ENCODE measurements at places on chromosomes 4 and X.

GRCh38 chr4:82569727-82570126 lies 7.9 kb upstream of the TMEM150C start:
- H3K4me3 ChIP-seq = no peak overlapping the region
- H3K36me3 ChIP-seq = no peaks in the 10 kb centered on the region
- no peak for DNase-seq
- H3K4me1 ChIP-seq = no peaks in the 10 kb centered on the region
- H3K27me3 ChIP-seq = peaks cover 5% of the 10 kb centered on the region

DNA sequence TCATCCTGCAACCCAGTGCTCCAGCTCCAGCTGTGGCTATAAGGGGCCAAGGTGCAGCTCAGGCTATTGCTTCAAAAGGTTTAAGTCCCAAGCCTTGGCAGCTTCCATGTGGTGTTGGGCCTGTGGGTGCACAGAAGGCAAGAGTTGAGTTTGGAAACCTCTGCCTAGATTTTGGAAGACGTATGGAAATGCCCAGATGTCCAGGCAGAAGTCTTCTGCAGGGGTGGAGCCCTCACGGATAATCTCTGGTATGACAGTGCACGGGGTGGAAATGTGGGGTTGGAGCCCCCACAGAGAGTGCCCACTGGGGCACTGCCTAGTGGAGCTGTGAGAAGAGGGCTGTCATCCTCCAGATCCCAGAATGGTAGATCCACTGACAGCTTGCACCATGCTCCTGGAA lies 44.5 kb downstream of the CYTL1 start:
- no peak overlapping the region for H3K27ac ChIP-seq
- DNase-seq = no peak
- H3K4me1 ChIP-seq = no peaks in the 10 kb centered on the region

- H3K27me3 ChIP-seq = no peaks in the 10 kb centered on the region
- H3K27ac ChIP-seq = no peak overlapping the region
- H3K4me3 ChIP-seq = no peak overlapping the region
- H3K36me3 ChIP-seq = no peaks in the 10 kb centered on the region
- H3K4me1 ChIP-seq = no peaks in the 10 kb centered on the region
Observed at GRCh38 chrX:111259559-111259958, 10.7 kb downstream of the CAPN6 start.

DNA sequence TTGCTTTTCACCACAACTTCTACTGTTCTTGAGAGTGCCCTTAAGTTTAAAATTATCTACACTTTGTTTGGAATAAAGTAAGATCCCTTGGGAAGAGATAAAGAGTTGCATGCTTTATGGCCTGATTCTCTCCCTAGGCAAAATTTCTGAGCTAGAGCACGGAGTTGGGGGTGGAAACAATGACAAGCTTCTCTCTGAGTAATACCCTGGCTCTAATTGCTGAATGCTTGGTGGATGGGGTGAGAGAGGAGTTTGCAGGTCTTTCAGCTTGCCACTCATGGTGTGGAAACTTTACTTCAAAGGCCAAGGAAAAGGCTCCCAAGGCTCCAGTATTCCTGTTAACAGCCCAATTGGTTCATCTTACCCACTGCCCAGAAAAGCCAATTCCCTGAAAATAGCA lies 26.1 kb upstream of the PRDM8 start:
- peaks cover 19% of the 10 kb centered on the region for H3K4me1 ChIP-seq
- H3K36me3 ChIP-seq = no peaks in the 10 kb centered on the region
- peak; percentile 71 for DNase-seq
- H3K4me3 ChIP-seq = no peak overlapping the region
- H3K27ac ChIP-seq = no peak overlapping the region
- H3K27me3 ChIP-seq = no peaks in the 10 kb centered on the region

GRCh38 chr4:47786958-47787370 lies 50.9 kb downstream of the CORIN start:
- H3K4me1 ChIP-seq = no peaks in the 10 kb centered on the region
- DNase-seq = no peak
- no peak overlapping the region for H3K27ac ChIP-seq
- H3K36me3 ChIP-seq = no peaks in the 10 kb centered on the region
- no peaks in the 10 kb centered on the region for H3K27me3 ChIP-seq
- H3K4me3 ChIP-seq = no peak overlapping the region

- no peaks in the 10 kb centered on the region for H3K4me1 ChIP-seq
- no peak for DNase-seq
- H3K27me3 ChIP-seq = no peaks in the 10 kb centered on the region
Observed at GRCh38 chr4:32472918-32473317, 1752.7 kb downstream of the PCDH7 start.

DNA sequence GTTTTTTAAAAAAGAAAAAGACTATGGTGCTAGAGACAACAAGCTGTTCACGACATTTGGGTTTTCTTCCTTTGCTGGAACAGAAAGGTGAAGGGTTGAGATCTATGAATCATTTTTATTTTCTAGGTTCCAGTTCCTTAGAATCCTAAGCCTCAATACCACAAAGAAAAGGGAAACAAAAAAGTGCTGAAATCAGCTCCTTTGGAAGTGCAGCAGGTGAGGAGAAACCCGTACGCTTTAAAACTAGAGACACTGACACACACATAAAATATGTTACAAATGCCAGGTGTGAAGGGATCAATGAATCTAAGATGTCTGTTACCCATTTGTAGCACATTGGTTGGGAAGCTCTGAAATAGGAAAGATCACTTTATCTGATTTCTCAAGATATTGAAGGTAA lies 125.2 kb downstream of the AREG start:
- no peak overlapping the region for H3K4me3 ChIP-seq
- no peaks in the 10 kb centered on the region for H3K4me1 ChIP-seq
- no peaks in the 10 kb centered on the region for H3K36me3 ChIP-seq
- H3K27me3 ChIP-seq = no peaks in the 10 kb centered on the region
- no peak for DNase-seq

- no peak overlapping the region for H3K4me3 ChIP-seq
- DNase-seq = no peak
Observed at GRCh38 chr4:40157436-40157835, 39.4 kb upstream of the RHOH start.

GRCh38 chr4:96955226-96955625 lies 1115.3 kb downstream of the PDHA2 start:
- no peak for DNase-seq
- H3K4me1 ChIP-seq = no peaks in the 10 kb centered on the region
- H3K4me3 ChIP-seq = no peak overlapping the region
- no peaks in the 10 kb centered on the region for H3K27me3 ChIP-seq
- no peak overlapping the region for H3K27ac ChIP-seq

DNA sequence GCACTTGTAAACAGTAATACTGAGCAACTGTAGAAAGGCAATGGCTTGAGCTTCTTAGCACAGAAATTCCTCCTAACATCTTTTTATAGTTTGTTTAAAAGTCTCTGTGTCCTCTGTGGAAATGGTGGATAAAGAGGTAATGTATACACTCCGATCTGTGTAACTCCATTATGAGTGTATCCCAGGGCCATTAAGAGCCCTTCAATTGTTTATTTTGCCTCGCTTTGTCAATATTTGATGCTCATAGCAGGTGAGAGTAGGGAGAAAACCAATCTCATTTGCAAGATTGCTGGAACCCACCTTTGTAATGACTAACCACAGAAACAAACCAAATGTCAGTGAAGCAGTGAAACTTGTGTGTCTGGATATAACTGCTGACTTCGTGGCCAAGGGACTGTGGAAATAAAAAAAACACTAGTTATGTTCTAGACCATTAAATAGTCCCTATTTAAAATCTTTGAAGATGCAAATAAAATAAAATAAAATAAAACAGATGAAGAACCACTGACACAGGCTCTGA lies 598.2 kb upstream of the BOD1L1 start:
- no peak overlapping the region for H3K4me3 ChIP-seq
- no peak for DNase-seq
- no peaks in the 10 kb centered on the region for H3K36me3 ChIP-seq
- H3K27ac ChIP-seq = no peak overlapping the region

DNA sequence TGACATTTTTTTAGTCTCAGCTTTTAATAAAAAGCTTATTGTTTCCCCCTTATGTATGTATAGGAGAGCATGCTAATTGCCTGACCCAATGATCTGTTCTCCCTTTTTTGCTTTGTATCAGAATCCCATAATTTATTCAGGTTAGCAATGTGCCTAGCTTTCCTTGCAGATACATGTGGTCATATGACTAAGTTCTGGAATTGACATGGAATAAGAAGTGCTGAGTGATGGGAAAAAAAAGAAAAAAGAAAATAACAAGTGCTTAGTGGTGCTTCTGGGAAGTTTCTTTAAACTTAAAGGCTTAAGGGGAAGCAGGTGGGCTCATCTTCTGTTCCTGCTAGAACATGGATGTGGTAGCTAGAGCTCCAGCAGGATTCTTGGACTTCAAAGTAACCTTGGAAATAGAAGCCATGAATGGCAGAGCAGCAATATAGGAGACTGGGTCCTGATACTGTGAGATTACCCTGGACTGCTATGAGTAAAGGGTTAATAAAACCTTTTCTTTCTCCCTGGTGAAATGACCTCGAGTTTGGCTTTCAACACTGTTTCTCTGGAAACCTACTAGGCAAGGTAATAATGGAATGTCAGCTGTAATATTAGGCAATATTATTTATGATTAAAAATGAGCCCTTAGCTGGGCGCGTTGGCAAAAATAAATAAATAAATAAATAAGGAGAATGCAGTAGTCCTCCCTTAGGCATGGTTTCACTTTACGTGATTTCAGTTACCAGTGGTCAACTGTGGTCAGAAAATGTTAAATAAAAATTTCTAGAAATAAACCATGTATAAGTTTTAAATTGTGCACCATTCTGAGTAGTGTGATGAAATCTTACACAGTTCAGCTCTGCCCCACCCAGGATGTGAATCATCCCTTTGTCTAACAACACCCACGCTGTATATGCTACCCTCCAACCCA lies 16.7 kb upstream of the RBM41 start:
- no peak overlapping the region for H3K4me3 ChIP-seq
- H3K36me3 ChIP-seq = no peaks in the 10 kb centered on the region
- no peaks in the 10 kb centered on the region for H3K27me3 ChIP-seq
- no peak overlapping the region for H3K27ac ChIP-seq

DNA sequence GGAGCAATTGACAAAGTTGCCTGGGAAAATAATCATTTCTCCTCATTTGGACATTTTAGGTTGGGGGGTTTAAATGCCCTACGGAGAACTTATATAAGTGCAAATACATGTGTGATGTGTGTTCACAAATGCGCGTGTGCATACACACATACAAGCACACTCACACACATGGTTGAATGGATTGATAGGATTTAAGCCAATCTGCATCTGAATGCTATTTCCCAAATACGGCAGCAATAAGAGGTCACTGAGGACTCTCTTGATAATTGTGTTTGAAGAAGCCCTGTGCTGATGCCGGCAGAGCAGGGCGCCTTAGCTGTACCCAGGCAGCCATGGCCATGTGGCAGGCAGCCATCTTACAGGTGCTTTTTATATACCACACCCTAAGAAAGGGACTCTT lies 165.3 kb upstream of the LEF1 start:
- H3K4me1 ChIP-seq = peaks cover 9% of the 10 kb centered on the region
- DNase-seq = no peak
- H3K27ac ChIP-seq = no peak overlapping the region
- H3K36me3 ChIP-seq = no peaks in the 10 kb centered on the region

All from astrocyte (in vitro differentiated cells and primary cell).